ENCODE measurements at places on chromosomes 11 and 22. TPM values are rescaled to one million over a fixed set of nuclear protein-coding genes. Genes with fewer than 3 reads are reported as not detected.

The MS4A6E gene
- not detected for polyA plus RNA-seq

The KCNQ1 gene
- 9.8 TPM for polyA plus RNA-seq

The NXPE4 gene
- not detected for polyA plus RNA-seq

The IGF2 gene
- 809 TPM for polyA plus RNA-seq

The POTEH gene
- polyA plus RNA-seq, result not detected

The TEX12 gene
- polyA plus RNA-seq, result not detected

The PLAAT5 gene
- polyA plus RNA-seq, result 0.69 TPM
